Fibroblast of skin of right biceps (primary cell): ENCODE measurements at places on chromosomes 4 and X.

- no peak for DNase-seq
Observed at GRCh38 chr4:68617003-68617698, 41.0 kb upstream of the UGT2B17 start.

GRCh38 chr4:146981651-146982050, 36.0 kb upstream of the TTC29 start:
- peak; percentile 53 for DNase-seq

DNA sequence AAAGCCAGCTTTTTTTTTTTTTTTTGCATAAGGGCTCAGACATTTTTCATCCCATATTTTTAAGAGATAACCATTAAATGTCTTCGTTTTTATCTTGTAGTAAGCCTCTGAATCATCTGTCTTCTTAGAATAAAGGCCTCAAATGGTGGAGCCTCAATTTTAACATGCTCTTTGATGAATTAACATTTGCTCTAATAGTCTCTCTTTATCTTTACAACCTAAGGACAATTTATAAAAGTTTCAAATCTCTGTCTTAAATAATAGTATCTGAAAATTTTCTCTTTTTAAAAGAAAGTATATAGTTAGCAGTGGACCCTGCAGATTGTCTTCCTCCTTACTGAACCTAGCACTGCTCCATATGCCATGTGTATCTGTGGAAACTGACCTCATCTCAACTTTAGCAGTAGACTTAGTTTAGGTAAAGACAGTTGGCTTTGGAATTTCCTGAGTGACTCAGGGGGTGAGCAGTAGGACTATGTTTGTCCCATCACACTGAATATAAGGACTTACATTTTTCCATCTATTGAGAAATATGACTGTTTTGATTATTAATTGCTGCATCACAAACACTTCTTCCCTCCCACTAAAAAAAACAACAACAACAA, 1658.0 kb downstream of the STIM2 start:
- DNase-seq, result peak; percentile 70

GRCh38 chr4:15106399-15106798, 104.1 kb downstream of the CPEB2 start:
- DNase-seq, result no peak

DNA sequence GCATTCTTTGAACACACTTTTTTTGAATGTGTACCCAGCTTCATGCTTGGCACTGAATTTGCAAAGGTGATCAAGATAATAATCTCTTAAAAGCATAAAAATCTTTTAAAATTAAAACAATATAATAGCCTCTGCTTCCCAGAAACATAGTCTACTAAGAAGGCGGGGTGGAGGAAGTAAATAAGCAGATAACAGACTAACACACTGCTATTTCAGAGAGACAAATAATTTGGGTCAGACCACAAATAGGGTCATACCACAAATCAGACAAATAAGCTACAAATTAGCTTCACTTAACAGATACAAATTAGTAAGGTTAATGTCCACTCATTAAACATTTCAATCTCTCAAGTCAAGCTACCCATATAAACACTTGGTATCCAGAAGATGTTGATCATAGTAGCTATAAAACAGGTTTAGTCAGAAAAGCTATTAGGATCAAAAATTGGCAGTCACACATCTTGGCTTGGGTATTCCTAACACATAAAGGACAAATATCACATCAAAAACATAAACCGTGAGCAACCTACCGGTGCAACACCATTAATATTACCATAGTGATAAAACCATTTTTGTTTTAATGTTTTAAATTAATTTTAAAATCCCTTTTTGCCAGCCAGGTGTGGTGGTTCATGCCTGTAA, 47.3 kb downstream of the PPP3CA start:
- DNase-seq, result no peak

DNA sequence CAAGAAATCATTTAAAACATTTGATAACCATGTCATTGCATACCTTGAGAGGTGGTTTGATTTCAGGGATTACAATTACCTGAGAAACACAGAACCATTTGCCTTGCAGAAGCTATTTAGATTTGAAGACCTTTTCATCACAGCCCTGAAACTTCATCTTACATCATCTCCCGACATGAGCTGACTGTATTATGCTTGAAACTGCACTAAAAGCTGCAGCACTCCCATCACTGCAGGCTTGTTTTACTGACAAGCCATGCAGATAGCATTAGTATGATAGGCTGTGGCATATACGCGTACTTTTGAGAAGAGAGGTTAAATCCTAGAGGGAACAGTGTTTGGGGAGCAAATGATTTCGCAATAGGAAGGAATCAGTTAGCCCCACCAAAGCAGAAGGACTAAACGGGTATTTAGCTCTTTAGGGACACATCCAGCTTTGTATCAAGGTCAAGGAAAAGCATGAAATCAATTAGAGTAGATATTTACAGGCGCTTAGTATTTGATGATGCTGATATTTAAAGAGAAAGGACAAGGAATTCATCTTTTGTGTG, 133.2 kb upstream of the DIAPH2 start:
- DNase-seq, result no peak

- no peak for DNase-seq
Observed at GRCh38 chrX:54093159-54093558, 48.9 kb upstream of the PHF8 start.

- no peak for DNase-seq
Observed at GRCh38 chr4:8348071-8348470, 78.5 kb downstream of the HTRA3 start.

DNA sequence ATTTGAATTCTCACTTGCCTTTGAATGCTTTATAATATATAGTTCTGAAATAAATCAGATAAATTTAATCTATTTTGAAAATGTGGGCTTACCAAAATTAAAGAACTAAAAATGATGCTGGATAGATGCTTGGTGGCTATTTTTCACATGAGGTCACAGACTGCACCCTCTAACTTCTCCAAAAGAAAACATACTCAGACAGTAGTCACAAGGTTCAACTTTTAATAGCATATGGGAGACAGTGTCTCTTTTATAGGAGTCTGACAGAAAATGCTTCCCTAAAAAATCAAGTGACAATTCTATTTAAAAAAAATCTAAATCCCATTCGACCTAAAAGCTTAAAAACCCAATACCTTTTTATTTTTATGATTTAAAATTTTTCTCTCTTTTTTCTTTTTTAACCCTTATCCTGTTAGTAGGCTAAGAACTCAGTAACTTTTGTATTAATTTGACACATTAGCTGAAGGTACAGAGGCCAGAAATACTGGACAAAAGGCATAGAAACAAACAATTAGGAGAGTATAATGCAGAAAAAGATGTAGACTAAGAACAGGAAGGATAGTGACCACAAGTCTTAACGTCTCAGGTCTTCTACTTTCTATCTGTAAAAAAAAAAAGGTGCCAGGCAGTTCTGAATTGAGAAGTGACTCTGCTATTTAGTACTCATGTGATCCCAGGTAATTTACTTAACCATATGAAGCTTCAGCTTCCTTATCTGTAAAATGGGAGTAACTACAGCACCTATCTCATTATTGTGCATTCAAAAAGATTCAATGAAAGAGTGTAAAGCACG, 7.6 kb downstream of the TIGD4 start:
- no peak for DNase-seq

DNA sequence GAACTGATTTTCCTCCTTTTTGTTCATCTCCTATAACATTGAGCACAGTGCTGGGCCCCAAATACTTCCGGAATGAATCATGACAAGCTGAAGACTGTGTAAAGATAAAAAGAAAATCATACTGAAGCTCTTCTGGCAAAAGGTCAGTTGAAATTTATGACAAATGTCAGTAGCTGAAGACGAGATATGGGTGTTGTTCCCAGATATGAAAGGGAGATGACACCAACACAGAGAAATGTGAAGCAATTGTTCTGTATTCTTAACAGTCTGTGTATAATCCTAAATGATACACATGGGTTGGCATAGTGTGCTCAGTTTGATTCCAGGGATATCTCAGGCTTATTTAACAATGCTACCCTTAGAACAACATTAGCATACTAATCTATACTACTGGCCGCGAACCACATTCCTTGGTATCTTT, 170.5 kb upstream of the PITX2 start:
- DNase-seq, result peak; percentile 79
